Smooth muscle cell of the brain vasculature (primary cell): ENCODE measurements at places on chromosomes 11 and 22.

DNA sequence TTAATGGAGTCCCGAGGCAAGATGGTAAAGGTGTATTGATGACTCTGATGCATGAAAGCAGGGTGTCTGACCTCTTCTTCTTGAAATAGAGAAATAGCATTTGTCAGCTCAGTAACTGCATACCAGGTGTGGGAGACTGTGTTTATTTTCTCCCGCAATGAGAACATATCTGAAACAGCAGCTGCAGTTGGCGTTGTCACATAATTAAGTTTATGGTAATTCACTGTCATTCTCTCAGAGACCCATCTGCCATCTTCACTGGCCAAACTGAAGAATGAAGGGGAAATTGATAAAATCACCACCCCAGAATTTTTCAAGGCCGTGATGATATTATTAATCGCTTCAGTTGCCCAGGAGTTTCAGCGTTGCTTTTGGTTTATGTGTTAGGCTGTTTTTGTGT lies 20.1 kb upstream of the MCHR1 start:
- DNase-seq = no peak

- DNase-seq = no peak
Observed at GRCh38 chr11:79313530-79313913, 127.3 kb downstream of the TENM4 start.

DNA sequence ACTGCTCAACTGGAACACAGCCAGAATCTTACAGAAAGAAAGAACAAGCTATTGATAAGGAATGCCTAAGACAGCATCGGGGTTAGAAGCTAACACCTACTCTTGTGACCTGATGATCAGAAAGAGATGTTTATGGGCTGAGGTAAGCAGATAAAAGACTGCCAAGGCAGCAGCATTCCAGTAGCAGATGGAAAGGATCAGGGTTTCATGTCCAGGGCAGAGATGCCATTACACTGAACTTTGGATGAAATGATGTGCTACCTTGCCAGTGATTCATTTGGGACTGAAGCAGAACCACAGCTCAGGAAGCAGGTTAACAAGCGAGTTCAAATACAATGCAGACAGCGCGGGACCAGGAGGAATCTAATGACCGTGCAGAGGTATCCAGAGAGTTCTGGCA lies 27.1 kb upstream of the APOA1 start:
- DNase-seq = no peak

- DNase-seq = no peak
Observed at GRCh38 chr11:19252394-19253152, 11.8 kb upstream of the E2F8 start.

DNA sequence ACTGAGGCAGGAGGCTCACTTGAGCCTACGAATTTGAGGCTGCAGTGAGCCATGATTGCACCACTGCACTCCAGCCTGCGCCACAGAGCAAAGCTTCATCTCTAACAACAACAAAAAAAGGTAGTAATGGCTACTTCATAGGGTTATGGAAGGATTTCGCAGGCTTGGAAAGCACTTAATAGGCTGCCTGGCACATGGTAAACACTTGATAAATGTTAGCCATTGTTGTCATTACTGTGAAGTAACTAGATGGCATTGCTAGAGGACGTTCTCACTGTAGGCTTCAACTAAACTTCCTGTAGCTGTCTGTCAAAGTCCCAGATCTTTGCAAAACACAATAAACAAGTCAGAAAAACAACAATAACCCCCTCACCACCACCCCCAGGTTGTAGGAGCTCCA lies 357.2 kb upstream of the NARS2 start:
- no peak for DNase-seq

GRCh38 chr11:12377824-12378593 lies 638 bp downstream of the PARVA start:
- no peak for DNase-seq

DNA sequence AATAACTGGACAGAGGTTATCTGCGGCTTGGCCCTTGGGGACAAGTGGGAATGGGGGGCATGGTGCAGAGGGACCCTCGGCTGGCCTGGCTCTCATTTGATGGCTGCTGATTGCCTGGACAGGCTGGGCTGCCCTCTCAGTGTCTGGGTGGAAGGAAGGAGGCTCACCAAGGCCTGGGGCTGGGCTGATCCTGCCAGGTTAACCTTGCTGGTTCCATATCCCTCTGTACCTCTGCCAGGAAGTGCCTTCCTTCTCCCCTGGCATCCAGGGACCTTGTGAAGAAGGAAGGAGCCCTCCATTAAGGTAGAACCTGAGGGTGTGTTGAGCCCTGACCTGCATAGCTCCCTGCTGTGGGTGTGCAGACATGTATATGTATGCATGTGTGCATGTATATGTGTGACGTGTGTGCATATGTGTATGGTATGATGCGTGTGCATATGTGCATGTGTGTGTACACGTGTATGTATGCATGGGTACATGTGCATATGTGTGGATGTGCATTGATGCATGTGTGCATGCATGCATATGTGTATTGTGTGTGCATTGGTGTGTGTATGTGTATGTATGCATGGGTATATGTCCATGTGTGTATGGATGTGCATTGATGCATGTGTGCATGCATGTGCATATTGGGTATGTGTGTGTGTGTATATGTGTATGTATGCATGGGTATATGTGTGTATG lies 433.9 kb downstream of the TBC1D22A start:
- DNase-seq = no peak

DNA sequence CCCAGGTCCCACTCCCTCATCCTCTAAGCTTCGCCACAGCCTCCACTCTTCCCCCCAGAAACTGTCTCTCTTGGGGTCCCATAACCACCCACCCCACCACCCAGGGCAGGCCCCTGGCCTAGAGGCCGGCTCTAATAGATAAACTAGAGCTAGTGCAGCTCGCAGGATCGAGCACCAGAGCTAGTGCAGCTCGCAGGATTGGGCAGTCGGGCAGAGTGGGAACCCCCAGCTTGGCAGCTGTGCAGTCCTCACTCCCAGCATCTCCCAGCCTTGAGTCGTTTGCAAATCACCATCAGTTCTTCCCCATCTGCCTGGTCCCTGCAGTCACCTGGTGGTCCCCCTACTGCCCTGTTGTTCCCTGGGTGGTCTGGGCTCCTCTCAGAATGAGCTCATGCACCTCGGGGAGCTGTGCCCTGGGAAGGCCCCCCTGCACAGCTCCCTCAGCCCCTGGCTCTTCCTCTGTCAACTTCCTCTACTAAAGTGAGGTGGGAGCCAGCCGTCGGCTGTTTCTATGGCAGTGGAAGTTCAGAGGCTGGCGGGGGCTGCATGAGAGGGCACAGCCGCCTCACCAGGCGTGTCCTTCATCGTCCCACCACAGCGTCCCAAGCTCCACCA lies 15.5 kb upstream of the SHANK2 start:
- DNase-seq = no peak

GRCh38 chr11:33195462-33196173 lies 34.3 kb upstream of the CSTF3 start:
- no peak for DNase-seq

- DNase-seq = no peak
Observed at GRCh38 chr11:5541427-5541826, 6.9 kb downstream of the OR52H1 start.

DNA sequence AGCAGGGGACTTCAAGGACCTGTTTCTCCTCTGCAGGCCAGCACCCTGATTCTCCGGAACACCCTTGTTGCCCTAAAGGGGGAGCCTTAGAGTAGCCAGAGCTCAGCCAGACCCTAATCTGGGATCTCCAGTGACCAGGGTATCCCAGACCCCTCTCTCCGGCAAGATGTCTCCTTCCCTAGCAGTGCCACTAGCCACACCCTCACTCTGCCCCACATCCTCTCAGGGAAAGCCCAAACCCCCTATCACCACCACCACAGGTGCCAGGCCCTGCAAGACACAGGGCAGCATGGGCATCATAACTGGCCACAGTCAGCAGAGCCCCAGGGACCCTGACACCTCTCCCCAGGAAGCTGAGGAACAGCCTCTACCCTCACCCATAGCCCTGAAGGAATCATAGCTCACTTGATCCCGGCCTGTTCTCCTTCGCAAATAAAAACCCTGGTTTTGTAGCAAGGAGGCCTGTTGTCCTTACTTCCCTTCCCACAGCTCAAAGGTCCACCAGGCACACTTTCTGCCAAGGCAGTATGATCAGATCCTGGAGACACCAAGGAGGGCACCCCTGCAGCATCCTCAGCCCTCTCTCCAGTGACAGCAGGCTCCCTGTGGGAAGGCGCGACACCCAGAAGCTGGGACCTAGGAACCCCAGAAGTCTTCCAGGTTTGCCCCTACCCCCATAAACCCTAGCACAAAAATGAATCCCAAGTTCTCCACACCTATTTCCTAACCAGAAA lies 4.6 kb downstream of the CFL1 start:
- DNase-seq = no peak

DNA sequence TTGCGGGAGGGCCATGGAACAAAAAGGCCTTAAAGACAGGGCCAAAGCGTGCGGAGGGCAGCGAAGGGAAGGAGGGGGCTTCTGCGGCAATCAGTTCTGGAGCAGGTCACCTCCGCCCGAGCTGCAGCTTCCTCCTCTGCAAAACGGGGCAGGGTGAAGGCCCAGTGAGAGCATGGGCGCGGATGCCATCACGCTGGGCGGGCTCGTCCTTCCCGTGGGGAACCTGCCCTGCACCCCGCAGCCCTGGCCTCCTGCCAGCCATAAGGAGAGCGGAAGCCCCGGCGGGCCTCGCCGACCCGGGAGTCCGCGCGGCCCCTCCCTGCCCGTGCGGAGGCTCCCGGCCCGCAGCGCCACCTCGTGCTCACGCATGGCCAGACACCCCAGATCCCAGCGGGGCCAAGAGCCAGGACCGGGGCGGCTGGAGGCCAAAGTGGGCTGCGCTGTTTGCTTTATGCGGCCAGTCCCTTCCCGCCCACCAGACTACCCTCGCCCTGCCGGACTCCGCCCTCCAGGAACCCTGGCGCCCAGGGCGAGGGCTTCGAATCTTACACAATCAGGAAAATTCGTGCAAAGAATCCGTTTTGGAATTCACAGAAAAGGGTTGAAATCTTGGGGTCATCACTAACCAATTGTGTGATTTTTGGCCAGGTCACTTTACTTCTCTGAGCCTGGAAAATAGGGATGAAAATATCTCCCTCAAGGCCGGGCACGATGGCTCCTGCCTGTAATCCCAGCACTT lies 16.1 kb downstream of the TSKU start:
- no peak for DNase-seq

- DNase-seq = no peak
Observed at GRCh38 chr11:20089796-20090653, 70.2 kb downstream of the DBX1 start.

- DNase-seq = peak; percentile 24
Observed at GRCh38 chr11:104462341-104462740, 298.4 kb upstream of the PDGFD start.

- peak; percentile 45 for DNase-seq
Observed at GRCh38 chr11:113532697-113533424, 57.7 kb upstream of the DRD2 start.

GRCh38 chr11:114912826-114913225 lies 234.5 kb downstream of the NXPE2 start:
- DNase-seq = no peak

- DNase-seq = no peak
Observed at GRCh38 chr11:821512-822371, 3.0 kb downstream of the PNPLA2 start.

- DNase-seq = no peak
Observed at GRCh38 chr11:125320347-125321076, 156.0 kb downstream of the PKNOX2 start.

DNA sequence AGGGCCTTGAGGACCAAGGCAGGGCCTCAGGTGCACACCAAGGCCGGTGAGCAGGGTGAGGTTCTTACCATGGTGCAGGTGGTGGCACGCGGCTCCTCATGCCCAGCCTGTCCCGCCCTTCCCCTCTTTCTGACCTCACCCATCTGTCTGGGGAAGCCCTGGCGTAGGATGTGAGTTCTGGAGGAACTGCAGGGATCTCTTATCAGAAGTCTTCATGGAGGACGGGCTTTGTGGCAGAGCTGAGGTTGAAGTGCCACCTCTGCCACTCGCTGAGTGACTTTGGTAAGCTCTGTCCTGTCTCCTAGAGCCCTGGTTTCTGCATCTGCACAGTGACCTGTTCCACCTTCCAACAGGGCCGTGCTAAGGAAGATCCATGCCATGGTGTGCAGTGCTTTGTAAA lies 49.1 kb downstream of the LRRC32 start:
- DNase-seq = no peak

DNA sequence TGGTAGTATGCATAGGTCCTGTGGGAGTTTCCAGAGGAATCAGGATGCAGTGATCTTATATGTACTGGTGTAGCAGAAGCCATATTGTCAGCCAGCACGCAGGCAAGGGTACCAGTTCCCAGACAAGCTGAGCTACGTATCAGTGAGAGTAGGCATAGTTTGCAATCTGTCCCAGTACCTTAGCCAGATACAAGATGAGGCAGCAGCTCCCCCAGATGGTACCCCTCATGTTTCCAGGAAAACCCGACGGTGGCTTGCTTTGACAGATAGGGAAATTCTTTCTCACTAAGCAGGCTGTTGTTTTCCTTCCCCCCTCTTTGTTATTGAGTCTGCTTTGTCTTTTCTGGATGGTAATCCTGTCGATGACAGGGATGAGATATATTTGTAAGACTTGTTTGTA lies 109.7 kb upstream of the RRM1 start:
- no peak for DNase-seq

DNA sequence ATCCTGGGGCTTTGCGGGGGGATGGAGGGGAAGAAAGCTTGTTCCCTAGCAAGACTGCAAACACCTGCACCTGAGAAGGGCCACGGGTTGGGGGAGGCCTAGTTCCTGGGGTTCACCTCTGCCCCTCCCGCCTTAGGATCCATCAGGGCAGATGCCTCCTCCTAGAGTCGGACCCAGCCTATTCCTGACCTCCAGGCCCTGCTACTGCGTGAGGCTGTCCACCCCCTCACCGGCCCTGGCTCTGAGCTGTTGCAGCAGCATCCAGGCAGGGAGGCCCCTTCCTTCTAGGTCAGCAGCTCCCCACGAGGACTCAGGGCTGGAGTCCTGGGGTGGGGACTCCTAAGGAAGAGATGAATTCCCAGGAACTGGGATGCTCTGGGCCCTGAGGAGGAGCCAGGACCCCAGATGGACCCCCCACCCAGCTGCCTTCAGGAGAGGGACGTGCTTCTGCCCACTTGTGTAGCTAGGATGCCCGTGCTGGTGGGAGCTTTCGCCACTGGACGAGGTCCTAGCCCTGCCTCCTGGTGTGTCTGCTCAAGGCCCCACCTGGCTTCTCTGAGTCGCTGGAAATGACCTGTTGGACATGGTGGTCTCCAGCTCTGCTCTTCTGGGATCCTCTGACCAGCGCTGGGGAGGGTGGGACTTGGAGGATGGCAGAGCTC lies 10.3 kb downstream of the MRGPRF start:
- DNase-seq = no peak

DNA sequence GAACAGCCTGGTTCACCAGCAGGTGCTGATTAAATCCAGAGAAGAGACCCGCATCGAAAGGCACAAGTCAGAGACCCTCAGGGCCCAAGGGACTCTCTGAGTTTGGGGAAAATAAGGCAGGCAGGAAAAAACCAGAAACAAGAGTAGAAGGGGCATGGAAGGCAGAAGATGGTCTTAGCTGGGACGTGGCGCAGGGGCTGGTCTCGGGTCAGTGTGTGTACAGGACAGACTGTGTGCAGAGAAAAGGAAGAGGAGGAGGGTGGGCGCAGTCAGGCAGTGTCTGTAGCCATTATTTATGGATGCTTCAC lies 31.3 kb downstream of the PPP2R1B start:
- no peak for DNase-seq

- no peak for DNase-seq
Observed at GRCh38 chr11:113623114-113623513, 83.0 kb downstream of the TMPRSS5 start.

GRCh38 chr11:36090356-36091109 lies 146.7 kb downstream of the LDLRAD3 start:
- DNase-seq = no peak

GRCh38 chr11:36426226-36426848 lies 83.7 kb downstream of the TRAF6 start:
- no peak for DNase-seq

- DNase-seq = no peak
Observed at GRCh38 chr11:61123775-61124571, 21.7 kb downstream of the CD5 start.
